Right renal cortex interstitium (tissue), 3 donors: ENCODE measurements at places on chromosomes 6 and 20.

DNA sequence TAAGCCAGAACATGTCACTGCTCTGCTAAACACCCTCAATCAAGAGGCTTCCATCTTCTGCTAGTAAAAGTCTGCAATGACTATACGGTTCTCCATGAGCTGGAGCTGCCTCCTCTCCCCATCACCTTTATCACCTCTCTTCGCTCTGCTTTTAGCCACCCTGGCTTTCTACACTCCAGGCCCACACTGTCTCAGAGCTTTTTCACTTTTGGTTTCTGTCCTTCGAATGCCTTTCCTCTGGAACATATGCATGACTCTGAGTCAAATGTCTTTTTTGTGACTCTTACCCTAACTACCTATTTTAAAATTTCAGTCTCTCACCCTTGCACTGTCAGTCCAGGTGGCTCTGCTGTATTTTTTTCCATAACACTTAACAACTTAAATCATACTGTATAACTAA lies 525.4 kb upstream of the RNF217 start:
- DNase-seq, result no peak

DNA sequence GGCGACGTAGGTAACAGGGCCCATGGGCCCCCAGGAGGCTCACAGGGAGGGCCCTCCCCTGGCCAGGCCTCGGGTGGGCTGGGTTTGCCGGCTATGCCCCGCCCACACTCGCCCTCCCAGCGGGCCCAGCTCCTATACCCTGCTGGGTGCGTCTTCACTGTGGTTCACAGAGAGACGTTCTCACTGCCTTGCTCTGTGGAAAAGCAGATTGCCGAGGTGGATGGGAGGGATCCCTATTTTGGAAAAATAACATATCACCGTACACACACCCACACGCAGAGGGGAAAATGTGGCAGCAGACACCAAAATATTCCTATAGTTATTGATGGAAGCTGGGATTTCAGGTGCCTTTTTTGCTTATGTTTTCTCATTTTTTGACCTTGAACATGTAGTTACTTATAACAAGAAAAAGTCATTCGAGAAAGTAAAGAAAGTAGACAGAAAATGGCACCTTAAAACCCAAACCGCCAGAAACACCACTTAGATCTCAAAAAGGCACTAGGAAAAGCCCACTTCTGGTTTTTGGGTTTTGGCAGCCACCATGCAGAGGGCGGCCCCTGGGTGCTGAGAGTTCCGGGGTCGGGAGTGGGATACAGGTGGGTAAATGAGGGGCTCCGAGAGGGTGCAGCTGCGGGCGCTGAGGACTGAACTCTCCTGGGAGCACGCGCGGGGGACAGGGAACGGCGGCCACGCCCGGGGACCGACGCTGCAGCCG lies 49.4 kb downstream of the TMEM242 start:
- DNase-seq, result no peak

DNA sequence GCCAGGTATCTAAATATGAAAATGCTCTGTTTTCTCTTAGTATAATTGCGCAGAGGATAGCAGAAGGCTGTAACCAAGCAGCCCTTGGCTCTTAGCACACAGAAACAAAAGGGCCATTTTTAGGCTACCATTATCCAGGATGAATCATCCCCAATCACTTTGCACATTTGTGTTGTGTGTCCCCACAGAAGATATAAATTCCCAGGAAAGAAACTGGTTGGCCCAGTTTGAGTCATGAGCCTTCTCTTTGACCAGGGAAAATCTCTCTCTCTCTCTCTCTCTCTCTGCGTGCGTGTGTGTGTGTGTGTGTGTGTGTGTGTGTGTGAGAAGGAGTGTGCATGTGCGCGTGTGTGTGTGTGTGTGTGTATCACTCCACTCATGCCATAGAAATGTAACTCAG lies 178.5 kb downstream of the FRK start:
- DNase-seq, result no peak

DNA sequence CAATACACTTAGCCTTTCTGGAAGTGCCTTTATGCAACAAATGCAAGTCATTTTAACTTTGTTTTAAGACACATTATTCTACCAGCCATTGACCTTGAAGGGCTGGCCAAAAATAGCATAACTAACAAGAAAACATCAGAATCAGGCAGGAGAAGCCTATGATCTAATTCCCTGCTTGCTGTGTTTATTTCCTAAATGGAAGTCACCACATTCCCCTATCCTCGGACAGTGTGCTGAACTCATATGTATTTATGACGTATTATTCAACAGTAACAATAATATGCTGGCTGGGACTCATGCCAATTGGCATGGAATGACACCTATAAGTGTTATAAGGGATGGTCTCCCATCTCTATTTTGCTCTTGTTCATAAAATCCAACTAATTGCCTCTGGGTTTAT lies 140.7 kb downstream of the MAP3K7 start:
- no peak for DNase-seq

DNA sequence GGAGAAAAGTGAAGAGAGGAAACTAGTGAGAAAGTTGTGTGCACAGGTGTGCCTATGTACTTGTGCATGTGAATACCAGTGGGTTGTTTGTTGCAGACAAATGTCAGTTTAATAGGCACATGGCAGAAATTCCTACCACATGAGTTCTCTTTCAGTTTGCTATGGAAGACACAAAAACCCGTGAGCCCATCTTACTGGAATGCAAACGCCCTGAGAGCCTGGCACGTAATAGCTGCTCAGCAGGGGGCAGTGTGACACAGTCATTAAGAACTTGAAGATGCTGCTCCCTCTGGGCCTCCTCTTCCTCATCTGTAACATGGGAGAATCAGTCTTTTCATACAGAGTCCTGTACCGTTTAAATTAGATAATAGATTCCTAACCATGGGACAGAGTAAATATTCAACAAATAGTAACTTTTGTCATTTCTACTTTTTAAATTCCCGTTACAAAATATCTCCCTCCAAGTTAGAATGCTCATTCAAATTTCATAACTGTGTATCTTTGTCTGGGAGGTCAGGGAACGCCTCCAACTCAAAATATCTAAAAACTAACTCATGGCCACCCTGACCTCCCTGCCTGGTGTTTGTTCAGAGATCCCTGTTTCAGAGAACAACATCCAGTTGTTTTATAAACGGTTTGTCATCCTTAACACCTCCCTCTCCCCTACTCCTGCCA lies 802.9 kb downstream of the MAFB start:
- no peak for DNase-seq

GRCh38 chr6:22399693-22400092 lies 102.9 kb upstream of the PRL start:
- no peak for DNase-seq

DNA sequence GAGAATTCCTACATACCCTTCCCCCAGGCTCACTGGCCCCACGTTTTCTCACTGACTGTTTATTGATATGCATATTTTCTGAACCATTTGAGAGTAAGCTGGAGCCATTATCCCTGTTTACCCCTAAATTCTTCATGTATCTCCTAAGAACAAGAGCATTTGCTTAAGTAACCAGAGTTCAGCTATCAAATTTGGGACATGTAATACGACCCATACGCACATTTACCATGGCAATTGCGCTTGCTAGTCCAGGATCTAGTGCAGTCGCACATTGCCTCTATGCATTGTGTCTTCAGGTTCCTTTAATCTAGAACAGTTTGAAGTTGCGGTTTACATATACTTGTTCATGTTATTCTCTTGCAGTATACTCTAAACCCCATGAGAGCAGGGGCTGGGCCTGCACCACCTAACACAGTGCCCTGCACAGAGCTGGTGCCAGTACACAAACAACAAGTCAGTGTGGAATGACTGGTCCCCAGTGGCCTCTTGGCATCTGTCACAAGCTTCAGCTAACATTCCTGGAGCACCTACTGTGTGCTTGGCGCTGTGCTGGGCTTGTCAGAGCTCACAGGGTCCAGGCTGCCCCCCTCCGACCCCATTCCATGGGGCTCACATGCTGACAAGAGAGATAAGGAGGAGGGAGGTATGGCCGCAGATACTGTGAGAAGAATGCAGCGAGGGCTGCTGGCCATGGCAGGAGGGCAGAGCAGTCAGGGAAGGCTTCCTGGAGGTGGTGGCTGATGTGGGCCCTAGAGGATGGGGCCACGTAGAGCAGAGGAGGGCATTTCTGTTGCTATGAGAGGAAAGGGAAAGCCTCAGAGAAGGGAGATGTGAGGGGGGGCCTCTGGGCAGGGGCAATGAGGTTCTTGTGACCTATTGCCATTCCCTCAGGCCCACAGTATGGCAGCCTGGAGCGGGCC lies 28.1 kb downstream of the SPDEF start:
- no peak for DNase-seq

- no peak for DNase-seq
These were observed 21.0 kb upstream of the IFNGR1 start for GRCh38 chr6:137240168-137240567.

DNA sequence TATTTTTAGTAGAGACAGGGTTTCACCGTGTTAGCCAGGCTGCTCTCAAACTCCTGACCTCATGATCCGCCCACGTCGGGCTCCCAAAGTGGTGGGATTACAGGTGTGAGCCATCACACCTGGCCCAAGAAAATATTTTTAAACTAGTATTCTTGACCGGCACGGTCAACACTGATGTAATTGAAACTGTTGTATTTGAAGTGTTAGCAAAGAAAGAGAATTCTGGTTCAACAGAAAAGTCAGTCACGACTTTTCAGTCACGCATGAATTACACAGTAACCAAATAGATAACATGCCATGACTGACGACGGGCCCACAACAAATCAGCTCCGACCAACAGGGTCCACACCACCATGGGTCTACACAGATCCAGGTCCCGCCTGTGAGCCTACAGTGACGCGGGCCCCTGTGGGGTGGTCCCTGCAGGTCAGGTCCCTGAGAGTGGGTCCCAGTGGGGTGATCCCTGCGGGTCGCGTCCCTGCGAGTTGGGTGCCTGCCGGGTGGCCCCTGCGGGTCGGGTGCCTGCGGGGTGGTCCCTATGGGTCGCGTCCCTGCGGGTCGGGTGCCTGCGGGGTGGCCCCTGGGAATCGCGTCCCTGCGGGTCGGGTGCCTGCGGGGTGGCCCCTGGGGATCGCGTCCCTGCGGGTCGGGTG lies 1.0 kb downstream of the GMEB2 start:
- no peak for DNase-seq

GRCh38 chr20:41505184-41505583 lies 113.0 kb downstream of the CHD6 start:
- DNase-seq, result no peak

- DNase-seq, result no peak
These were observed 24.5 kb downstream of the OVOL2 start for GRCh38 chr20:18032977-18033892.

DNA sequence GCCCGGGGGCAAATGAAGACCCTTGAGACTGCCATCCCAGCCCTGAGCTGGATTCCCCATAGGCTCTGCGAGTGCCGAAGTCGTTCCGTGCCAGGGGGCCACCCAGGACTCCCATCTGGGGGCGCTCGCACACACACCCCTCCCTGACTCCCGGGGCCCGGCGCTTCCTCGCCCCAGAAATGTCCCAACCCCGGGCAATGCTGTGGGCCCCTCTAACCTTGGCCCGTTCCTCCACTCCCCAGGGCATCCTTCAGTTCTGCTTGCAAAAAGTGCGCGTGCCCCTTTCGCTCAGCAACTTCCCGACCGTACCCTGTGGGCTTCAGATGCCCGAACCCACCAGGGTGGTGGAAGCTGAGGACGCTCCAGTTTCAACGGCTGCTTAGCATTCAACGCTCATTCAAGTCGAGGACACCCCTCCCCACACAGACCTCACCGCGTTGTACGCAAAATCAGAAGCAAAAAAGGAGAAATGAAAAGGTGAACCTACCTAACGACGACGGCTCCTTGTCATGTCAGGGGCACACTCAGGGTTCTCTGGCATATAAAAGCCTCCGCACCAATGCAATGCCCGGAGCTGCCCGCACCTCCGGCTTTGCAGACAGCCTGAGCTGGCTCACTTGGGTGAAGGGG lies 25.3 kb downstream of the RIPOR2 start:
- no peak for DNase-seq

DNA sequence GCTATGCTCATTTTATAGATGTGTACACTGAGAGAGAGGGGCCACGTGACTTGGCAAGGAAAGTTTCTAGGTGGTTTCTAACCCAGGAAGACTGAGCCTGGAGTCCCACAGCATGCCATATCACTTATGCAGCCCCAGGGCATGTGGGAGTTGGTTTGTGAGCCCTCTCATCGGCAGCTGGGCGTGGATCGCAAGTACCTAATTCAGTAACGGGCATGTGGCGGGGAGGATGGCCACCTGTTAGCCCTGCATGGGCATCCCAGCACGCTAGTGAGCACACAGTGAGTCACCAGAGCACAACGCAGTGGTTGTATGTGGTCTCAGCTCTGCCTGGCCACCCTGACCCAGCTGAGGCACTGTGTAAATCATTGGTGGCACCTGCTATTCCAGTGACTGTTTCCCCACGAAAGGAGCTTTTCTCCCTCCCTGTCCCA lies 88.3 kb downstream of the NINL start:
- DNase-seq, result no peak

- DNase-seq, result no peak
These were observed 7.8 kb downstream of the NAA20 start for GRCh38 chr20:20024942-20025341.

- DNase-seq, result no peak
These were observed 10.8 kb upstream of the ARMC2 start for GRCh38 chr6:108837236-108837971.

DNA sequence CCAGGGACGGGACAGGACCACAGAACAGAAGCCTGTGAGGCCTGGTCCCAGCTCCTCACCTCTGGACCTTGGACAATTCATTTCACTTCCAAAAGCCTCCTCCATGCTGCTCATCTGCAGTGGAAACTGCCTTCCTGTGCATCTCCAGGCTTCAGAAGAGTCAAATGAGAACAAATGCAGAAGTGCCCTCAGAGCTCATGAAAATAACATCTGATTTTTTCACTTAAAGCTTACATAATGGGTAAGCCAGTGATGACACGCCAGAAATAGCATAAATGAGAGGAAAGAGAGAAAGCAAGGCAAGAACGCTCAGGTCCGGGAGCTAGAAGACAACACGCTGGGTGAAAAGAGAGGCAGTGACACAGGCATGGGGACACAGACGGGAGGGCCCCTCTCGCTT lies 7.9 kb downstream of the CNKSR3 start:
- DNase-seq, result no peak

GRCh38 chr6:19669206-19669605 lies 168.0 kb upstream of the ID4 start:
- DNase-seq, result no peak

DNA sequence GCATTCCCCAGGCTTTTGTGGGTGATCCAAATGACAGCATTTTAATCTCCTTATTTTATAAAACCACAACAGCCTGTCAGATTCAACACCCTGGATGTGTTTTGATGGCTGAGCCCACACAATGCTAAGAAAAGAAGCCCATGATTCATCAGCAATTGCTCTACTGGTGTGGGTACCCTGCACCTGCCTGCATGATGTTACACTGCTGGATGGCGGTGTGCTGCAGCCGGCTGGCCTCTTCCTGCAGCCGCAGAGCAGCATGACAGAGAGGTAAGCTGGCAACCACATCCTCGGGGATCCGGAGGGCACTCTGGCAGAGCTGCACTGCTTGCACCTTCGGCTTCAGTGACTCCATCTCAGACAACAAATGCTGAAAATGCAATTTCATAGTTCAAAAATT lies 327.5 kb downstream of the SYNE1 start:
- no peak for DNase-seq

DNA sequence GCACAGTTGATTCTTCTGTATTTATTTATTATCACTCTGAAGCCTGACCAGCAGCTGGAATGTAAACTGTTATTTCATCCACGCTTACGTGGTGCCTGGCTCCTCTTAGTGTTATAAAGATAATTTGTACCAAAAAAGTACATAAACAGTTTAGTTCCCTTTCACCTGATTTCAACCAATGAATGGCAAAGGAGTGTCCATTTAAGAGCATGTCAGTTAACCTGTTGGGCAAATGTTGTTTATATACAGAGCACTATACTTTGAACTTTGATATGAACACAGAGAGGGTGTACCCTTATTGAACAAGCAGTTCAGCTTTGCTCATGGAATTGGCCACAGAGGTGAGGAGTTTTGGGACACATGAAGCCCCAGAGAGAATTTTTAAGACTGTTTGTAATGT lies 7.2 kb upstream of the CTCFL start:
- no peak for DNase-seq
